ENCODE measurements at places on chromosomes 5 and 9.
A peak's percentile ranks its signal among the peaks of the same experiment; 100 is the strongest.

- no peak for DNase-seq
Observed at GRCh38 chr5:109998726-109999125, 309.0 kb downstream of the MAN2A1 start.

- DNase-seq, result no peak
Observed at GRCh38 chr9:4559261-4560182, 69.3 kb downstream of the SLC1A1 start.

- no peak for DNase-seq
Observed at GRCh38 chr5:66666778-66667177, 70.6 kb downstream of the MAST4 start.

DNA sequence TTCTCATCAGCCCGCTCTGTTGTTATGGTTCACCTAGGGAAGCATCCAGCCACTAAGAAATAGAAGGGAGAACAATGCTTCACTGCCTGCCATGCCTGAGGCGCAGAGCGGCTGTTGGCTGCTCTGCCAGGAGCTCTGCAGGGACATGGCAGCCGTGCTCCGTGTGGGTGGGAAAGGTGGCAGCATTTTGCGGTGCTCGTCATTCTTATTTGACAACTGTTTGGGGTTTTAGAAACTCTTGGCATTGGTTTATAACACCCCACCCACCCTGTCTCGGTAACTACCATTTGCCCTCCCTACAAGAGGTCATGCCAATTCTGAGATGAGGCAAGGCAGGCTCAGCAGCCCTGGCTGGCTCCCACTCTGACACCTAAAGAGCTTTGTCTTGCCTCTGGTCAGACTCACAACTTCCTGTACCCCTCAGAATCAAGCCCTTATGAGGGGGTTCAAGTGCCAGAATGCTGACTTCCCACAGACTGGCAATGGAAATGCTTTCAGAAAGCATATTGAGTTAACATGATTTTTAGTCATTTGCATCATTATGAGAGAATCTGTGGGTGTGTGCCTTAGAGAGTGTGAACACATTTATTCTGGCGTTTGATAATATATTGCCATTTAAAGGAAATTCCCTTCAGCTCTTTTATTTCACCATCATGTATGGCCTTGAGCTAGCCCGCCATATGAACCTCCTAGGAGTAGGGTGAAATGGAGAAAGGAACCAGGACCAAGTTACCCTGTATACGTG is 288.0 kb upstream of the ANKRD55 start:
- no peak for DNase-seq

- DNase-seq, result no peak
Observed at GRCh38 chr9:105254226-105254625, 9.8 kb downstream of the SLC44A1 start.

GRCh38 chr5:158409507-158409906 is 550.6 kb upstream of the CLINT1 start:
- DNase-seq, result no peak

DNA sequence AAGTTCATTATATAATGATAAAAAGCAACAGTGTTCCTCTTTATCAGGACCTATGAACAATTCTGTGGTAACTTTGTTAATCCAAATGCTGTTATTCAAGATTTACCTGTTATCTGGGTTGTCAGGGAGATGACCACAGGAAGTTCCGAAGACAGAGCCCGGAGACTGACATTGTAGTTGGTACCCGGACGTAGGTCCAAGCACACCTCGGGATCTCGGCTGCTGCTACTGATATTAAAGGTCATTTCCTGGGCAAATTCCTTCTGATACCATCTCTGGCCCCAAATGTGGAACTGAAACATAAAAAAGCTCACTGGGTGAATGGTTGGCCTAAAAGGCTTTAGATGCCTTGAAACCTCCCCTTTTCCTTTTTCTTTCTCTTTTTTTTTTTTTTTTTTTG is 96.7 kb downstream of the SUSD1 start:
- DNase-seq, result no peak

GRCh38 chr5:77208507-77209163 is 1.8 kb upstream of the PDE8B start:
- no peak for DNase-seq

DNA sequence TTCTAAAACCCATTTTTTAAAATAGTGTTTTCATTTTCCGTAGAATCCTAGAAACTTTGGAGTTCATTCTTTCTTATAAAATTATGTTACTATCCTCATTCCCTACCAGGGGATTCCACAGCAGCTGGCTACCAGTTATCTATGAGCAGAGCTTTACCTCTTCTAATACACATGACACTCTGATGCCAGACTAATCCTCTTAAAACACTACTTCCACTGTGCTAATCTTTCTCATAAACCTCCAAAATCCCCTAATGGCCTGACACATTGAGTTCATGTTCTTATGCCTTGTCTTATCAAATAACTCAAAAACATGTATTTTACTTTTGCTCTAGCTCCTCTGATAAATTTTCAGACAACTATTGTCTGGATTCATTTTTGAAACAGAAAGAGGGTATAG is 633.6 kb upstream of the FTMT start:
- no peak for DNase-seq

GRCh38 chr9:117046666-117047327 is 359.7 kb downstream of the TRIM32 start:
- no peak for DNase-seq

DNA sequence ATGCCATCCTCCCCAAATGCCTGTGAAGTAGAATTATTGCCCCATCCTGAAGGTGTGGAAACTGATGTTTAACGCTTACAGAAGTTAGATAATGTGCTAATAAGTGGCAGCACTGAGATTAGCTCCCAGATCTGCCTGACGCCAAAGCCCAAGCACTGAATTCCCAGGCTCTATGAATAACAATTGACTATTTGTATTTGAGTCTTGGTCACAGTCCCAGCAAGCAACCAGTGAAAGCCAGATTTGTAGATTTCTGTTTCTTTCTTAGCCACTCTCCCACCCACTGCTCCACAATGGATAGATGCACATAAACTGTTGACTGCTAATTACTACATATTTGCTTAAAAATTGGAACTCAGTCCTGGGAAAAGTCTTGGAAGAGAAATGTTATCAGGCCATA is 34.4 kb downstream of the FAM240B start:
- DNase-seq, result no peak

DNA sequence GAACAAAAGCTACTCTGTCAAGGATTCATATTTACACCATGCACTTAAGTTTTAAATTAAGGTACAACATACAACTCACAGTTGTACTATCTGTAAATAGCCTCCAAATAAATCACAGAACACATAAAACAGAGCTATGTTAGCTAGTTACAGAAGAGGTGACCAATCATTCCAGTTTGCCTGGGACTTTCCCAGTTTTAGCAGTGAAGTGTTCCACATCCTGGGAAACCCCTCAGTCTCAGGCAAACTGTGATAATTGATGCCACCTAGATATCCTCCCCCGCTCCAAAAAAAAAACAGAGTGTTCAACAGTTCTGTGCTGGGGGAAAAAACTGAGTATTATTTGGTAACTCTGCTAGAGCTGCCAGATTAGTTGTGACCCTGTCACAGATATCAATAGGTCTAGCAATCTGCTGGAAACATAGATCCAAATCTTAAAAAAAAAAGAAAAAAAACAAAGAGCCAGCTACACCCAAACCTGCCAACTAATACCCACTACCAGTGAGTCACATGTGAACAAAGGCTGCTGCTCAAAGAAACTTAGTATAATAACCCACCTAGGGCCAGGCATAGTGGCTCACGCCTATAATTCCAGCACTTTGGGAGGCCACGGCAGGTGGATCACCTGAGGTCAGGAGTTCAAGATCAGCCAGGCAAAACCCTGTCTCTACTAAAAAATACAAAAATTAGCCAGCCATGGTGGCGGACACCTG is 5.7 kb downstream of the TBCA start:
- DNase-seq, result no peak

DNA sequence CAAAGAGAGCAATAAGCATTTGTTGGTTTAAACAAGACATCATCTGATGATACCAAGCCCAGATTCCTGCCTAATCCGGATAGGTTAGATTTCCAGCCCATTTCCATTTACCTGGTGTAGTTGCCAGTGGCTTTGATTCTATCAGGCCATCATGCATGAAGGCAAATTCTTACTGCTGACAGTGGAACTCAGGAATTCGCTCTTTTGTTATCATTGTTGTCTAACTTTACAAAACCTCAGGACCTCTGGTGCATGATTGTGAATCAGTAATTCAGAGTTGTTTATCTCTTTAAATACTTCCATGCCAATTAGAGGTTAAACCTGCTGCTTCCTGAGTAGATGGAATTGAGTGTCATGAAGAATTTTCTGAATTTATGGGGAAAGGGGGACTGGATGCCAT is 76.5 kb downstream of the C9orf152 start:
- DNase-seq, result no peak

- no peak for DNase-seq
Observed at GRCh38 chr9:23341346-23341745, 484.7 kb downstream of the ELAVL2 start.

DNA sequence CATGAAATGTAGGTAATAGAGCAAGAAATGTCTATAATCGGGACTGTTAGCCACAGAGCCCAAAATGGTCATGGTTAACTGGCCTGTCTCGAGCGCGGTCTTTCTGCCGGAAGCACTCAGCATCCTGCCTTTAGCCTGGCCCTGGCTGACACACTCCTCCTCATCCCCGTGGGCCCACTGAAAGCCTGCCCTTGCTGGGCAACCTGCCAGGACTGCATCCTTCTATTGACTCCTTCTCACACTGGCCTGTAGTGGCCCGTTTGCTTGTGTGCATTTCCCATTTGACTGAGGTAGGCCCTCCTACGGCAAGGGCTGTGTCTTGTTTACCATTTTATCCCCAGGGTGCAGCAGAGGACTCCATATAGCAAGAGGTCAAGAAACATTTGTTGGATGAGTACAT is 215.7 kb downstream of the ATPSCKMT start:
- DNase-seq, result no peak

DNA sequence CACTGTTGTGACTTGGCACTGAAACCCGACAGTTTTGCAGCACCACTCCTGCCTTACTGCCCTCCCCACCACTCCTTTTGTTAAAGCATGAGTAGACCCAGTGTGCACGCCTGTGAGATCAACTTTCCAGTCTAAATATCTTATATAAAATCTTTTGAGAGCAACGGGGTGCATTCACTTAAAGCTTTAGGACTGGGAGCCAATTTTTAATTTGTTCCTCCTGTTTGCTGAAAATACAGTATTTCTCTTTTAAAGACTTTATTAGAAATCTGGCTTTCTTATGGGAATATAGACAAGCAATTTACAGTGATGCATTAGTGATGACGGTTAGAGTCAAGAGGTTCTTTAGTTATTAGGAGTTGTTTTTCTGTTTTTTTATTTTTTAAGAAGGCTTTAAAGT is 397.5 kb downstream of the TMEM167A start:
- no peak for DNase-seq

GRCh38 chr5:154373729-154374179 is 72.0 kb upstream of the SAP30L start:
- DNase-seq, result no peak

- peak; percentile 1 for DNase-seq
Observed at GRCh38 chr5:147857302-147858129, 21.0 kb upstream of the SCGB3A2 start.

GRCh38 chr5:139893873-139894272 is 98.3 kb downstream of the PSD2 start:
- DNase-seq, result no peak

GRCh38 chr9:137590123-137590468 is 216 bp downstream of the ZMYND19 start:
- no peak for DNase-seq
